ENCODE measurements at places on chromosomes 2 and 18.

GRCh38 chr2:185372188-185372587 is 366.4 kb upstream of the FSIP2 start:
- DNase-seq, result no peak

- DNase-seq, result no peak
These were observed 130.5 kb upstream of the NOSTRIN start for GRCh38 chr2:168671932-168672331.

DNA sequence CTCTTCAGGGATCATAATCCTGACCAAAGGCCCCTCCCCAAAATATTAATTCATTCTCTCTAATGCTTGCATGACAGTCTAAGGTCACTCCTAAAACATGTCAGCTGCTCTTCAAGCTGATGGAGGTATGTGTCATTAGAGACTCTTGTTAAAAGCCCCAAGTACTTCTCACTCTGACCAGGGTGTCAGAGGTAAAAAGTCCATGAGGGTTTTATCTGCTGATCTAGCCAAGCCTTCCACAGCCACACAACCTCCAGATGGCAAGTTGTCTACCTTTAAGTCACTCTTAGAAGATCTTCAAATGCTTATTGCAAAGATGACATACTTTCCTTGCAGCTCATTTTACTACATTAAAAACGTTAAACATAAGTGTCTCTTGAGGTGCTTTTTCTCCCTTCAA is 83.6 kb upstream of the ETAA1 start:
- no peak for DNase-seq

GRCh38 chr2:26382564-26382963 is 19.2 kb upstream of the DRC1 start:
- no peak for DNase-seq

Data from activated T-helper 1 cell treated with anti-CD3 and anti-CD28 coated beads, Interleukin-12 subunit alpha, Interleukin-12 subunit beta, Interleukin-2, Interleukin-4 antibody, amounts not matched to agents 30 ng/mL and 10 ng/mL and 1 ng/mL, durations not matched to agents 14 hours and 24 hours and 36 hours (primary cell).